NCI-H524 (cell line): ENCODE measurements at places on chromosomes 7 and 10.

- no peak for DNase-seq
Observed at GRCh38 chr7:13117103-13117502, 429.7 kb downstream of the ARL4A start.

DNA sequence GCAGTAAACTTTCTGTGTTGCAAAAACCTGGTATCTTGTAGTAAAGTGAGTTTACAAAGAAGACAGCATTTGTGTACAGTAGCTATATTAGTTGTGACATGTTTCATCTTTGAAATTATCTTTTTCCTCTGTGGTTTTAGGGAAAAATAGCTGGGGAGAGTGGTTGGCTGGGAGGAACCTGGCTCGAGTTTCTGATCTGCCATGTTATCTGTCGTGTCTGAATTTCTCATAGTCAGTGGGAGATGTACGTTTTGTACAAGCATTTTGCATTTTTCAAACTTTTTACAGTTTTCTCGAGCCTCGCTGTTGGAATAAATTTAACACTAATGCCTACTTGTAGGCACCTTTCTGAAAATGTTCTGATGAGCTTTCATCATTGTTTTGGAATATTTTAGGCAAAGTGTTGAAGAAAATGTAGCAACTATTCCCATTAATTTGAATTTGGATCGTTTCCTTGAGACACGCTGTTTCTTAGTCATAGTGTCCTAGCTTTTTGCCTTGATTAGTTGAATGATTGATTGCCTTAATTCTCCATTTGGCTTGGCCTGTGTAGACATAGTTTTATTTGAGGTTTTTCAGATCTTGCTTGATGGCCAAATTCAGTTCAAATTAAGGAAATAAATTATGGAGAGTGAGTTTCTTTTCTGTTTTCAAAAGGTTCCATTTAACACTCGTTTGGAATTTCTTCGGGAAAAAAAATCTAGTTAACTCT, 65.1 kb downstream of the CAMK1D start:
- DNase-seq, result no peak

GRCh38 chr7:13751766-13752165, 237.7 kb downstream of the ETV1 start:
- DNase-seq, result no peak

DNA sequence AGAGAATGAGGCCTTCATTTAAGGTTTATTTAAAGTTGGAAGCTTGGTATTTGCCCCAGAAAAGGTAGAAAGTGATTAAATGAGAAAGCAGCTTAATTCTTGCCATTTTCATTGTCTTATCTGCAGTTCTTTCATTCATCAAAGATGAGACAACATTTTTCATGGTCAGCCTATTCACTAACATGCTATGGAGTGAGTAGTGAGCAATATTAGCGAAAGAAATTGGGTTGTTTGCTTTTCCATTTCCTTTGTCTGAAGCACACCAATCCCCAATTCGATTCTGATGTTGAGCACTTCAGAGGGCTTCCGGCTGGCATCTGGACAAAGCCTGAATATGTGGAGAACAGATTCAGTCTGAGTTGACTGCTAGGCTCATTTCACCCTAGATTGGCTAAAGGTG, 317.2 kb downstream of the BBS9 start:
- no peak for DNase-seq

DNA sequence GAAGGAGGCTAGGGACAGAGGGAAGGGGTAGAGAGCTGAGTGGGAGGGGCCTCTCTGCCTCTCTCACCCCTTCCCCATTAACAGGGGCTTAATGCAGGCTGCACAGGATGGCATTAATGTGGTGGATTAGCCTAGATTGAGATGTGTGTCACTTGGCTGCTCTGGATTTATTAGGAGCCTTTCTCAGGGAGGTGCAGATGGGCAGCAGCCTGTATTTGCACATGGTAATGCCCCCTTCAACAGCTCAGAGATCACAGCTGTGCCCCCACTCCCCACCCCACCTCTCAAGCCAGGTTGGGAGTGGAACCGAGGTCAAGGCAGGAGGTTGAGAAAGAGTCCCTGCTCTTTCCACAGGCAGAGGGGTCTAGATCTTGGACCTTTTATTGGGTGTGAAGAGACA, 7.3 kb downstream of the PITX3 start:
- DNase-seq, result peak; percentile 51

DNA sequence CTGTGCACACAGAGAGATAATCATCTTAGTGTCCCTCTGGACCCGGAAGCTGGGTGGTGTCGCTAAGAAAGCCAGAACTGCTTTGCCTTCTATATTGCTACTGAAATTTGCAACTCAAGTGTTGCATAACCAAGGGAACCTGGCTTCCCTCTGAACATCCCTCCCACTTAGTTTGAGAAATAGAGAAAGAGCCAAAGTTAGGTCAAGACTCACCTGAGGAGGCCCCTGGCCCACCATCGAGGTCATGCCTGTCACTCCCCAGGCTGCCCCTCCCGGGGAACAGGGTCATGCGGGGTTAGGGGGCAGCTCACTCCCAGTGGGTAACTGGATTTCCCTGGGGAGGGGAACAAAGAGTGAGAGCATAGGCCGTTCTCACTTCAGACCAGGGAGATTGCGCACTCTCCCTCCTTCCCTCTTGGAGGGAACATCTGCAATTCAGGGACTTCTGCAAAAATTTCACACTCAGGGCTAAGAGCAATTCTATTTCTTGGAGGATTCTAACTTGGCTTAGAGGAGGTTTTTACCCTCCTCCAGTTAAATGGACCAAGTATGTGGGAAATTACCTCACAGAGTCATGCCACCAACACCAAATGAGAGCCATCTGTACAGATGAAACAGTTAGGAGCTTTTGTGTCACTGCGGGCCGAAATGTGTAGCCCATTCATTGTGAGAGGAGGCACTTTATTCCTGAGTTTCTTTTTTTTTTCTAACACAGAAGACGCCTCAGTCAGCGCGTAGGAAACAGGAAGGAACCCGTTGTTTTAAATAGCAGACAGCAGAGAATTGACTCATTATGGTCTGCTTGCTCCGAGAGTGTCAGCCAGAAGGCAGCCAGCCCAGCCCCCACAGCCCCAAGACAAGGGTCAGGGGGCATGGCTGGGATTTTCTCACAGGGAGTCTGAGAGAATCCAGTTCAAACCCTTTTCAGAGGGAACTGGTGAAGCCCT, 221.3 kb downstream of the ARHGAP12 start:
- no peak for DNase-seq

DNA sequence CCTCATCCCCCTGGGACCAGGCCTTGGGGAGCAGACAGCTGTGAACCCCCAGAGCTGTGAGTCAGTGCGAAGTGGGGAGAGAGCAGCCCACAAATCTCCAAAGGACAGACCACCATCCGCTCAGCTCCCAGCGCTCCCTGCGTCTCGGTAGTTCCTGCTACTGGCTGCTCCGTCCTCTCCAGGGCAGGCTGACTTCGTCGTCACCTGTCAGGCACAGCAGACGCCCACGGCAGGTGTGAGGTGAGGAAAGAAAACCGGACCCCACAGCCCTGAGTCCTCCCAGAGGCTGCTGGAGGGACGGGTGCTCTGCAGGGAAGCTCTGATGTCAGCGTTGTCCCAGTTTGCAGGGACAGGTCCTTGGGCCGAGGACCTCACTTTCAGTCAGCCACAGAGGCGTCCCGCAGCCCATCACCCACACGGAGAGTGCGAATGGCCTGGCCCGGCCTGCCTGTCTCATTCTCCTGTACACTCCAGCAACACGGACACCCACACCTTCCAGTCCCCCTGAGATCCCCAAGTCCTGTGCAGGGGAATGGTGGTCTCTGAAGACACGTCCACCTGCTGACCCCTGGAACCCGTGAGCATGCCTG, 95.2 kb downstream of the DNAJB6 start:
- no peak for DNase-seq

GRCh38 chr10:114682121-114682520, 24.0 kb upstream of the ABLIM1 start:
- DNase-seq, result no peak

DNA sequence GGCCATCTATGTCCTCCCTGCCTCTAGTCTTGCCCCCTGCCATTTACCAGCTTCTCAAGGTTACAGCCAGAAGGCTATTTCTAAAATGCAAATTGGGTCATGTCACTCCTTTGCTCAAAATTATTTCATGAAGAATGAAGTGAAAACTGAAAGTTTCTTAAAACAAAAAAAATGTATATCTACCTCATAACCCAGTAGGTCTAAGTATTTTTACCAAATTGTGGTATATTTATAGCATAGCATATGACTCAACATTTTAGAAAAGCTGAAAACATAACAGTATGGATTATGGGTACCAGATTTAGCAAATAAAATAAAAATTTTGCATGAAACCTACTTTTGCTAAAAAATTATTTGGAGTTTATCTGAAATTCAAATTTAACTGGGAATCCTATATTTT, 78.4 kb downstream of the SLC16A9 start:
- no peak for DNase-seq

- DNase-seq, result no peak
Observed at GRCh38 chr10:132960071-132960472, 17.7 kb upstream of the CFAP46 start.

- DNase-seq, result no peak
Observed at GRCh38 chr10:102131286-102132170, 1.3 kb upstream of the PPRC1 start.

DNA sequence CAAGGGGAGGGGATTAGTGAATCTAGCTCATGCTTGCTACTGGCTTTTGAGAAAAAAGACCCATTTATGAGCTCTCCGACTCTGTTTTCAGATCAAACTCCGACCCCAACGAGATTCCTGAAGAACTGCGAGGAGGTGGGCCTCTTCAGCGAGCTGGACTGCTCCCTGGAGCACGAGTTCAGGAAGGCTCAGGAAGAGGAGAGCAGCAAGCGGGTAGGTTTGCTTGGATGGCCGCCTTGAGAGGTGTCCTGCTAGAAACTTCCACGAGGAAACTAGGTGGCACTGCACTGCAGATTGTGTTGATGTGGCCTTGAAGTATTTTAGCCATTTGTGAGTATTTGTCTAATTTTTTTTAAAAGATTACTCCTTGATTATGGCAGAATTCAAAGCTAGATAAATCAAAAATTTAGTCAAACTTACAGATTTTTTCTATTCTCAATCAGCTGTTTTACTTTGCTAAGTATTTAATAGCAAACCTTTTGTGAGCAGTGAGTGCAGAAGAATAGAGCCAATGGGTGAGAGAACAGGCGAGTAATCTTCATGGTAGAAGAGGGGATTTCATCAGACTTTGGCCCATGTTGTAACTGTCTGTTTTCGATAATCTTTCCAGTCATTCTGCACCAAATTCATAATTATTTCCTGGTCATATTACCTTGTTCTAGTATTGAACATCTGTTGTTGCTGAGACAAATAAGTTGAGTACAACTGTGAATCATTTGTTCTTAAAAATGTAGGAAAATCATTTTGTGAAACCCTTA, 95.4 kb downstream of the CREB5 start:
- no peak for DNase-seq

DNA sequence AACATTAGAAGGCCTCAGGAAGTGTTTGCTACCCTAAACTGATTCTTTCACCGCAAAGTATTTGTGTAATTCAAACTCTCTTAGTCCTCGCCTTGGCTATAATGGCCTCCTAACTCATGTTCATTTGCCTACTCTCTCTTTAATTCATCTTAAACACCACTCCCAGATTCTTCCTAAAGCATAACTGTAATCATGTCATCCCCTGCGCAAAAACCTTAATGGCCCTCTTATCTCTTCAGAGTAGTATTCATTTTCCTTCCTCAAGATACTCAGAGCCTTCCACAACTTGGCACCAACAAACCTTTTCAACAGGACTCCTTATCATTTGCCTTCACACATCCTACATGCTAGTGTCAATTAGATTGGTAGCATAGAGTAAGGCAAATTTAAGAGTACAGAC, 42.9 kb downstream of the CSTF2T start:
- no peak for DNase-seq
